ENCODE measurements at places on chromosomes 2 and 18.
A peak's percentile ranks its signal among the peaks of the same experiment; 100 is the strongest.

GRCh38 chr2:42793334-42794270, 1.2 kb upstream of the HAAO start:
- DNase-seq = no peak

GRCh38 chr2:37630301-37630700, 41.1 kb downstream of the CDC42EP3 start:
- no peak for DNase-seq

- DNase-seq = no peak
These were observed 152.5 kb downstream of the PLEKHA3 start for GRCh38 chr2:178632729-178633128.

- no peak for DNase-seq
These were observed 93.5 kb upstream of the MGAT4A start for GRCh38 chr2:98824256-98825019.

DNA sequence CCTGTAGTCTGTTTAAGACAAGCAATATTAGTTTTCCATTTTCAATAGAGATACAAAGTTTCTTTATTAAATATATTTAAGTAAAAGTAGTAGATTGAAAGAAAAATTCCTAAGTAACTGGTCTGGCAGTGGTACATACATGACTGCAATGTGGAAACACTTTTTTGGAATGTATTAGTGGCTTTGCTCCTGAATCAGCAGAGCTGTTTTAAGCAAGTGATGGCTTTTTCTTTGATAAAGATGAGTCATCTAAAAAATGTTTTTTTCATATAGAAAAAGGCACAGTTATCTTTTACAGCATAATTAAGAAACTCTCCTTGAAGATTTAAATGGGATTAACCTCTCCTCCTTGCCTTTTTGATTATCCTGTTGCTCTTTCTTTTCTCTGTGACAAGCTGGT, 34.9 kb downstream of the KDM3A start:
- no peak for DNase-seq

- no peak for DNase-seq
These were observed 58.4 kb downstream of the ATOH8 start for GRCh38 chr2:85812094-85812735.

DNA sequence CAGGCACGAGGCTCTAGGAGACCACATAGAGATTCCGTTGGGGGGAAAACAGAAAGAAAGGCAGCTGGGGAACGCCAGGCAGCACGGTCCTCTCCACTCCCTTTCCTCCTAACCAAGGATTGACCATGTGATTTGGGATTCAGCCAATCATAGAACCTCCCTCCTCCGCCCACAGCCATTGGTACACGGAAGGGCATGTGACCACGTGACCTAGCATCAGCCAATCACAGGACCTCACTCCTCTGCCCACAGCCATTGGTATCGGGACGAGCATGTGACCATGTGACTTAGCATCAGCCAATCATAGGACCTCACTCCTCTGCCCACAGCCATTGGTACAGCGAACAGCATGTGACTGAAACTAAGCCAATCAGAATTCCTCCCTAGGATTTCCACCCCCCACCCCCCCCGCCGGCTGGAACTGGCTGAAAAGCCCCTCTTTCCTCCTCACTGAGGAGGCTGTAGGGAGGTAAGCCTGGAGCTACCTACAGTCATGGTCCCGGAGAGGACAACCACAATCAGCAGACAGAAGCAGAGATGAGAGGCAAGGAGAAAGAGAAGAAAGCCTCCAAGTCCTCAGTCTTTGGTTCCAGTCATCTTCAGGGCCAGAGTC, 7.6 kb downstream of the SERPINE2 start:
- DNase-seq = no peak

DNA sequence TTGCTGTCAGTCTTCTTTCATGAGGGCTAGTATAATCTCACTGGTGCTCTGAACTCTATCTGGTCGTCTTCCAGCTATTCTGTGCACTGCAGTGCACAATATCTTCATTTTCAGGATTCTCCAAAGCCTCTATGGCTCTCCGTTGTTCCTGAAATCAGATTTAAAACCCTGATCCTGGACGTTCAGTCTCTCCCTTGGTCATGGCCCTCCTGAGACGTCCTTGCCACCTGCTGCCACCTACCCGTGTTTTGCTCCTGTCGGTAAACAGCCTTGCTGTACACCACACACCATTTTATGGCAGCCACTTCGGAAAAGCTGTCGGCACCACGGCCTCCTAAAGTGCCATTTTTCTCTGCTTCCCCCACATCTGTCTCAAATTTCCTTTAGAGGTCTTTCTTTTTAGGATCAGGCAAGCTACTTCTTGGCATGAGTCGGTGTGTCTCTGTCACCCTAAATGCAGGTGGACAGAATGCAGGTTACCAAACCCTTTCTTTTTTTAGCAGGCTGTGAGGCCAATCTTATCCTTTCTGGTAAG, 170.0 kb downstream of the HRH4 start:
- DNase-seq = no peak

GRCh38 chr2:136916131-136916530, 150.8 kb downstream of the THSD7B start:
- no peak for DNase-seq

DNA sequence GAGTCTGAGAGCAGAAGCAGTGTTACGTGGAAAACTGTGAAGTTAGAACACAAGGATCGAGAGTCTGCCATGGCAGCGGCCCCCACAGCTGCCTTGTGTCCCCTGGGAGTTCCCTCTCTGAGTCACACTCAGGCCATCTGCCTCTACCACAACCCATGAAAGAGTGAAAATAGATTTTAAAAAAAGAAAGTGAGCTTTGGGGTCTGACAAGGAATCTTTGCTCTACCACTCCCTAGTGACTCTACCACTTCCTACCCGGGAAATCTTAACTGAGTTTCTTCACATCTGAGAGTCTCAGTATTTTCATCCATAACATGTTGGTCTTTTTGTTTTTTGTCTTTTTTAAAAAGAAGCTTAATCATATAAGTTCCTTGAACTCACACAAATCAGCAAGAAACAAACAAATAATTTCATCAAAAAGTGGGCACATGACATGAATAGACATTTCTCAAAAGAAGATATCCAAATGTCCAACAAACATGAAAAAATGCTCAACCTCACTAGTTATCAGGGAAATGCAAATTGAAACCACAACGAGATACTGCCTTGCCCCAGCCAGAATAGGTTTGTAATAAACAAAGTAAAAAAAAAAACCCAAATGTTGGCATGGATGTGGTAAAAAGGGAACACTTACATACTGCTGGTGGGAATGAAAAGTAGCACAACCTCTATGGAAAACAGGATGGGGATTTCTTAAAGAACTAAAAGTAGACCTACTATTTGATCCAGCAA, 2.4 kb upstream of the MSGN1 start:
- DNase-seq = peak; percentile 14

DNA sequence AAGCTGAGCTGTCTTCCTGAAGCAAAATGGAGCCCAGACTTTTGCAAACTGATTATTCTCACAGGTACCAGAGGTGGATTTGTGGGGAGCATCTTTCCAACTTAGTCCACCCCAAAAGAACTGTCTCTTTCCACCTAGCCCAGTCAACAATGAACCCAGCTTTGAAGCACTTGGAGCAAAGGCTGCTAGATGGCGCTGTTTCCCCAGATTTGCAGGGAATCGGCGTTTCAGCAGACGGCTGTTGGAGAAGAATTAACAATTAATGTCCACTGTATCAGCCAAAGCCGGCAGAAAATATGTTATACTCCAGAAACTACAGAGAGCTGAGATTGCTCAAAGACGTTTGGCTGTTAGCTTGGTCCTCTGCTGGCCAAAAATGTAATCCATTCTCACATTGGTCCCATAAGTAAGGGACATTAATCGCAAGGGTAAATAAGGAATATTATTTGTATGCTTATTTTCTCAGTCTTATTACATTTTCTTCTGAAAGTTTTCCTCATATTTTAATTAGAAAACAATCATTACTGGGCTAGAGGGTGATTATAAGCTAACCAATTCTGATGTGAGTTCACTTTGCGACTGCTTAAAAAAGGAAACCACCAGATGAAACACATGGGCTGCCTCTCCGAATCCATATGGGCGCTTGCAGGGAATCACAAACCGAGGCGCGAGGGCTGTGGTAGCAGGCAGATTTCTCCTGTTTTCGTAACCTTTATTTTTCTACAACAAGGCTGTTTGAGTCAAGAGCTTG, 423.8 kb upstream of the MEX3C start:
- peak; percentile 69 for DNase-seq
